GM23248 (cell line): ENCODE measurements at places on chromosomes 12 and 14. TPM values are rescaled to one million over a fixed set of nuclear protein-coding genes. Genes with fewer than 3 reads are reported as not detected.

DNA sequence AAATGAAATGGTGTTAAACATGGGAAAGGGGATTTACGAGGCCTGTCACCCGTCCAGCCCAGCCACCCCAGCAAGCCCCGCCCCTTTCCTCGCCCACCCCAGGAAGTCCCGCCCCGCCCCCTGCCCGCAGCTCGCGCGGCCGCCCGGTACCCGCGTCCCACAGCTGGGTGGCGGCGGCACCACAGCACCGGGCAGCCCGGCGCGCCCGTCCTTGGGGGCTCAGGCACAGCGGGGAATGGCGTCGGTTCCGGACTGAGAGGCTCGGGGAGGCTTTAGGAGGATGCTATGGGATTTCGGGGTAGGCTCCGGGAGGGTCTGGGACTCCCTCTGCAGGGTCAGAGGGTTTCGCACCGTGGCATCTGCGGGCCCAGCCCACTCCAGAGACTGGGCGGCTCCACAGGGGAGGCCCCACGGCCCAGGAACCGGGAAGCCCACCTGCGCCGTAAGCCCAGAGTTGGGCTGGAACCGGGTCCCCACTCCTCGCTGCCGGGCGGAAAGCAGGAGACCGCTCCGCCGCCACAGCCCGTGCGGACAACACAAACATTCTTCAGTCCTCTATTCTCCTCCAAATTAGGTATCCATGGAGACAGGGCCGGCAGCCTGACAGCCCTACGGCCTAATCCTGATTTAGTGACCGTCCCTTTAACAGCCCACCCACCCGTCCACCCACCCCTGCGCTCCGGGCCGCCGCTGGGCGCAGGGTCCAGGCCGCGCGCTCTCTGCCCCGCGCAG lies 1.4 kb downstream of the FIGNL2 start:
- peak overlapping the region; percentile 66 for H3K4me3 ChIP-seq
- H3K4me1 ChIP-seq = no peaks in the 10 kb centered on the region; the same call in 1 of the 2 replicates
- DNase-seq = peak; percentile 46

DNA sequence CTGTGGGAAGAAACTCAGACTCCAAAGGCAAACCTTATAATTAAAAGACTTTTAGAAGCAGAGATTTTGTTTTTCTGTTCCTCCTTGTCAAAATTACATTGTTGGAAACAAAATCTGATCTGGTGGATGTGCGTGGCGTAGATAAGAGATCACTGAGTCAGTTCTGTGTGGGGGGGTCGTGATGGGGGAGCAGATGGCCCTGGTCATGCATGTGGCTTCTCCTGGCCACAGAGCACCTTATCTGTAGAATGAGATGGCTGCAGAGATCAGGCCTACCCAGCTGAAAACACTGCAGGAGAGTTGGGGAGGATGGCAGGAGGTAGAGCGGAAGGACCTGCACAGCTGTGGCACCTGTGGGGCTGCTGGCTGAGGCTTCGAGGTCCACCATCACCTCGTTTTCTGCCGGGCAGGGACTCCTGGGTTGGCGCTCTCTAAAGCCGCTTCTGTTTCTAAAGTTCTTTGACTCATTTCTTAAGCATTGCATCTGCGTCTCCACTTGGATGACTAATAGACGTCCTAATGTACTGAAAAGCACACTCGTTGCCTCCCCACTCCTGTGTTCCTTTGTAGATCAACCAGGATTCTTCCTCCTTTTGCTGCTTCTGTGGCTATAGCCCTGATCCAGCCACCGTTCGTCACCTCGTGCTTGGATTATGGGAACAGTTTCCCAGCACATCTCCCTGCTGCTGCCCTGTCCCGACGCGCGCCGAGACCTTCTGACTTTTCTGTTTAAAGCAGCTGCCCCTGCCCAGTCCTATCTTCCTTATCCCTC lies 93.4 kb downstream of the TSPAN9 start:
- H3K4me3 ChIP-seq = no peak overlapping the region
- DNase-seq = peak; percentile 95
- H3K27ac ChIP-seq = peak overlapping the region; percentile 71
- no peaks in the 10 kb centered on the region for H3K36me3 ChIP-seq
- H3K27me3 ChIP-seq = no peaks in the 10 kb centered on the region

DNA sequence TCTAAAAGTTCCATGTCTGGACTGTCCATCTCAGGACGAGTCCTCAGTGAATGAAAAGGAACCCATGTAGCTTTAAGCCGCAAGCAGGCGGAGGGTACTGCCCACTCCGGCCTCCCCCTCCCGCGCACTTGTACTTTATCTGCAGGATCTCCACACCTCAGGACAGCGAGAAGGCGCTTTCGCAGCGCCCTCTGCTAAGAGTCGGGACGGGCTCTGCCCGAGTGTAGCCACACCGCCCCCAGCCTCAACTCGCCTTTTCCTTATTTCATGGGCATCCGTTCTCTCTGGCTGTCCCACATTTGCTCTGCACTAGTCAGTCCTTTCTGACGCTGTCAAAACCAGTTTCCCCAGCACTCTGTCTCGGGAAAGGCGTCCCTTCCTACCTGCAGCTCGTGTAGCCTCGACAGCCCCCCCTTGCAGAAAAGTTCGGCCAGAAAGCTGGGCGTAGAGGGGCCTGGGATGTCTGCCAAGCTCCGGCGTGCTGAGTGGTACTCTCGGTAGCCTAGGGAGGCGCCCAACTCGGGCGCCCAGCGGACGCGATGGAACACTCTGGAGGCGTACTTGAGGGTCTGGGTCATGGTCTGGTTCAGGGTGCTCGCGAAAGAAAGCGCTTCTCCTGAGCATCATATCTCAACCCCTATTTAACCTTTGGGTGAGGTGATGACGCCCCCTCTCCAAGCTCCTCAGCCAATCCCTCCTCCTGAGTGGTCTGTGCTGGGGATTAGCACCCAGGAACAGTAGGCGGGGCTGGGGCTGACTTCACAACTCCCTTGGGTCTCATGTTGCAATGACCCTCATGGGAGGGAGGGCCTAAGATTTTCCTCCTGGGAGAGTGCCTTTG lies at the start of gene CYP27B1:
Gene CYP27B1 (minus strand): TSS at position 615 of the 841 bp plus-strand sequence. CDS start 37 bp downstream, at position 578.
- DNase-seq = peak; percentile 52
- peak within 1 kb of the TSS; percentile 65 for H3K4me3 ChIP-seq
- H3K27ac ChIP-seq = no peak within 1 kb of the TSS

DNA sequence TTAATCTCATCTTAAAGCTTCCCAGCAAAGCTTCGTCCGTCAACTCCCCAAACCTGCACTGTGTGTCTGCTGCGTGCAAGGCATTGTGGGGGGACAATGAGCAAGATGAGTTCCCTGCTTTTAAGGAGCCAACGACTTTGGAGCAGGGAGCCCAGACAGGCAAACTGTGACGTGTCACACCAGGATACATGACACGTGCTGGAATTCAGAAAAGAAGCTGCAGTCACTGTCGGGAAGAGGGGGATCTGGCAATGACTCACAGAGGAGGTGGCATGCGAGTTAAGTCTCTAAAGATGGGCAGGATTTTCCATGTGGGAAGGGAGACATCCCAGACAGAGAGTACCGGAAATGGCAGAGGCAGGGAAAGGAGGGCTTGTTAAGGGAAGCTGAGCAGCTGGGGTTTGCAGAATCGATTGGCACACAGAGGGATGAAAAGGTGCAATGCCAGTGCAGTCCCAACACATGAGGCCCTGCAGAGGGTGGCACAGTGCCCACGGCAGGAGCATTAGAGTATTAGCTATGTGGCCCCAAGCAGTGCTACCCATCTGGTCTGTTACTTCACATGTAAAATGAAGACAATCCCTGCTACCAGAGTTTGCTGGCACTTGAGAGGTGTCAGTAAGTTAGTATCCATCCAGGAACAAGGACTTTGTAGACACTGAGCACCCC lies 52.9 kb downstream of the SETD3 start:
- peaks cover 11% of the 10 kb centered on the region; the same call in 1 of the 2 replicates for H3K36me3 ChIP-seq
- DNase-seq = peak; percentile 84
- H3K4me1 ChIP-seq = peaks cover 13% of the 10 kb centered on the region
- H3K27me3 ChIP-seq = no peaks in the 10 kb centered on the region
- H3K4me3 ChIP-seq = no peak overlapping the region

GRCh38 chr14:32019276-32019675 lies 57.8 kb upstream of the ARHGAP5 start:
- H3K27ac ChIP-seq = no peak overlapping the region
- H3K4me3 ChIP-seq = no peak overlapping the region
- H3K4me1 ChIP-seq = no peaks in the 10 kb centered on the region

- H3K4me1 ChIP-seq = 0 out of 2 replicates have a peak, but pooled peaks cover 4% of the 10 kb centered on the region
- peak overlapping the region; percentile 90 for H3K4me3 ChIP-seq
- peaks cover 4% of the 10 kb centered on the region; the same call in 1 of the 2 replicates for H3K36me3 ChIP-seq
- no peaks in the 10 kb centered on the region for H3K27me3 ChIP-seq
These were observed 1.2 kb downstream of the SNX6 start for GRCh38 chr14:34628681-34629135.

GRCh38 chr12:125533434-125534029 lies 468.3 kb downstream of the AACS start:
- H3K4me1 ChIP-seq = no peaks in the 10 kb centered on the region
- no peak overlapping the region for H3K27ac ChIP-seq
- peak; percentile 10 for DNase-seq
- no peaks in the 10 kb centered on the region for H3K27me3 ChIP-seq

DNA sequence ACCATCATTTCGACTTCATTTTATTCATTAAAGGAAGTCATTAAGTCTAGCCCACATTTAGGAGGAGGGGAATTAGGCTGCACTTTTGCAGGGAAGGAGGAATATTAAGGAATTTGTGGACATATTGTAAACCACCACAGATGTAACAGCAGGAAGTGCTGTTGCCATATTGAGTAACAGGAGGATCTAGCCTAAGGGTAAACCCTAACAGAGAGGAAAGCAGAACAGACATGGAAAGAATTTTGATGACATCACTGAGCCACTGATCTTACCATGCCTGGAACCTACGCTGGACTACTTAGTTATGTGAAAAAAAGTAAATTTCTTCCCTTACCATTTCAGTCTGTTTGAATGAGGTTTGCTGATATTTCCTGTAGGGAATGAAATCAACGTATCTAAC lies 100.7 kb upstream of the ATF7IP start:
- H3K4me1 ChIP-seq = peaks cover 14% of the 10 kb centered on the region
- no peaks in the 10 kb centered on the region for H3K27me3 ChIP-seq
- H3K4me3 ChIP-seq = no peak overlapping the region
- H3K36me3 ChIP-seq = no peaks in the 10 kb centered on the region
- DNase-seq = peak; percentile 19
- H3K27ac ChIP-seq = no peak overlapping the region

GRCh38 chr12:92336641-92337040 lies 191.0 kb upstream of the BTG1 start:
- no peaks in the 10 kb centered on the region for H3K27me3 ChIP-seq
- no peak overlapping the region for H3K27ac ChIP-seq
- no peaks in the 10 kb centered on the region for H3K4me1 ChIP-seq
- no peaks in the 10 kb centered on the region for H3K36me3 ChIP-seq
- no peak overlapping the region for H3K4me3 ChIP-seq
- no peak for DNase-seq

- 0 out of 2 replicates have a peak, but pooled peaks cover 6% of the 10 kb centered on the region for H3K27me3 ChIP-seq
- no peaks in the 10 kb centered on the region for H3K4me1 ChIP-seq
- H3K27ac ChIP-seq = no peak overlapping the region
- H3K36me3 ChIP-seq = no peaks in the 10 kb centered on the region
These were observed 72.7 kb downstream of the WSCD2 start for GRCh38 chr12:108201808-108202207.

- no peak for DNase-seq
- no peak overlapping the region for H3K27ac ChIP-seq
- no peak overlapping the region for H3K4me3 ChIP-seq
- no peaks in the 10 kb centered on the region for H3K4me1 ChIP-seq
- H3K36me3 ChIP-seq = peaks cover 16% of the 10 kb centered on the region; the same call in 1 of the 2 replicates
These were observed 38.3 kb downstream of the GNS start for GRCh38 chr12:64720884-64721283.

- peaks cover 12% of the 10 kb centered on the region for H3K4me1 ChIP-seq
- no peak overlapping the region for H3K4me3 ChIP-seq
- H3K27me3 ChIP-seq = no peaks in the 10 kb centered on the region
- peak; percentile 84 for DNase-seq
- no peaks in the 10 kb centered on the region for H3K36me3 ChIP-seq
- peak overlapping the region; percentile 54 for H3K27ac ChIP-seq
These were observed 96.0 kb upstream of the NEDD1 start for GRCh38 chr12:96811083-96811482.

DNA sequence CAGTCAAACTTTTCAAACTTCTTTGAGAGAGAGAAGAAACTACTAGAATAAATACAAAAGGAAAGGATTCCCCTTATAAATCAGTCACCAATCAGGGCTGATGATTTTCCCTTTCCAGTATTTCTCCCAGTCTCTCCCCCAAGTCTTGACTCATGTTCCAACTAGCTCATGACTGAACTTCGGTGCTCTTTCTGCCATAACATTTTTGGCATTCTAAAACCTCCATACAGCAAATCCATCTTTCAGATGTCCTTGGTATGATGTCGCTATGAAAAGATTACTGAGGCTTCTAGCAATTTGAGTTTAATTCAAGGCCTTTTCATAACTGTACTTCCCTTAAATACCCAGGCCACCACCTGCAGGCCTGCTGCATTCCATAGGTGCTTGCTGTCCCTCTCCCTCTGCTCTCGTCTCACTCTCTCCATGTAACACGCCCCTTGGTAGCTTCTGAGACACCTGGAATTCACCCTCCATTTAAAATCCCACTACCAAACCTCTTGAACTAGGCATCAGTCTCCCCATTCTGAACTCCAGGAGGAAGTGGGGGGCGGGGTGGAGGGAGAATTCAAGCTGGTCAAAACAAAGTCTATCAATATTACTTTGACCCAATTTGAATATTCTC lies 2.4 kb downstream of the PRKD1 start:
- H3K4me1 ChIP-seq = peaks cover 45% of the 10 kb centered on the region
- H3K36me3 ChIP-seq = no peaks in the 10 kb centered on the region
- H3K4me3 ChIP-seq = peak overlapping the region; percentile 95
- peak; percentile 83 for DNase-seq
- H3K27ac ChIP-seq = peak overlapping the region; percentile 34

The PMCH gene
- total RNA-seq = not detected in 2 replicates

The ALDH1L2 gene
- 50.9 and 83.0 TPM in 2 replicates for total RNA-seq

The BATF gene
- not detected in 2 replicates for total RNA-seq

The CD69 gene
- total RNA-seq = not detected in 2 replicates

The ZNF410 gene
- total RNA-seq = 64.6 and 70.1 TPM in 2 replicates

The GALNT6 gene
- 9.4 and 22.4 TPM in 2 replicates for total RNA-seq

The SERPINA5 gene
- not detected in 2 replicates for total RNA-seq

The ETNK1 gene
- total RNA-seq = 22.9 and 34.0 TPM in 2 replicates

The LACRT gene
- total RNA-seq = not detected in 2 replicates

The TAS2R30 gene
- 0.13 and 0.32 TPM in 2 replicates for total RNA-seq

The LYZ gene
- total RNA-seq = not detected in 2 replicates

The EPYC gene
- total RNA-seq = not detected in 2 replicates

The LRRIQ1 gene
- 0.11 and 0.13 TPM in 2 replicates for total RNA-seq

The AMN gene
- not detected in 2 replicates for total RNA-seq
